ENCODE measurements at places on chromosomes 3 and 15.

GRCh38 chr3:50262778-50263177 lies 6.2 kb upstream of the SEMA3B start:
- DNase-seq, result no peak

DNA sequence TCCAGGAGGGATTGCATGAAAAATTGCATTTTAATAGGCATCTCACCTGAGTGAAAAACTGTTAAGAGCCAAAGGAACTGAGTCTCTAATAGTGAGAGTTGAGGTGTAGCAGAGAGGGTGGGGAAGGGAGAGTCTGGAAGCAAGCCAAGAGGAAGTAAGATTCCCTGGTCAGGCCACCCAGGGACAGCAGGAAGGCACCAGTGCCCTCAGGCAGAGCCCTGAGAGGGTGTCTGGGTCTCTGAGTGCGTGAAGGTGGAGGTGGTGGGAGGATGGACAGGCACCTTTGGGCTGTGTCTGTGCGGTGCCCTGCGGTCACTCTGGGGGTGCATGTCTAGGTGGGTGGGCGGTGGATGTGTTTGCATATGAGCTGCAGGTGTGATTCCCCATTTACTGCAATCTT lies 300.4 kb upstream of the ROPN1 start:
- no peak for DNase-seq

DNA sequence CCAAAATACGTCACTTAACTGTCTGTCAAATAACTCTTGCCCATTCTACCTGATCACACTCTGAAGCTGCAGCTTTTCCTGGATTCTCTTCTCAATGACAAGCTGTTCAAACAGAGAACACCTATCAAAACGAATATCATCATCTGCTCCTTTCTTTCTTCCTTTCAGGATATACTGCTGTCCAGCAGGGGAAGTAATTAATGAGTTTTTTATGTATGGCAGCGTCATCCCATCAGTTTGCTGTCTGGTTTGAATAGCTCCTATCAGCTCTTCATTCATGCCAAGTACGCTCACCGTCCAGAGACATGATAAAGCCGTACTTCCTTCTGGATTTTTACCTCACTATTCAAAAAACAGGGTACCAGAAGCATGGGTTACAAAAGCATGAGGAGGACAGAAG lies at the start of gene CHRM5:
CHRM5 (plus strand) TSS at position 274 of the 400 bp plus-strand sequence. CDS start 94,221 bp downstream, outside the sequence.
- no peak for DNase-seq

GRCh38 chr3:81468391-81468790 lies 293.1 kb downstream of the GBE1 start:
- DNase-seq, result no peak
